ENCODE measurements at places on chromosomes 2 and 18.

DNA sequence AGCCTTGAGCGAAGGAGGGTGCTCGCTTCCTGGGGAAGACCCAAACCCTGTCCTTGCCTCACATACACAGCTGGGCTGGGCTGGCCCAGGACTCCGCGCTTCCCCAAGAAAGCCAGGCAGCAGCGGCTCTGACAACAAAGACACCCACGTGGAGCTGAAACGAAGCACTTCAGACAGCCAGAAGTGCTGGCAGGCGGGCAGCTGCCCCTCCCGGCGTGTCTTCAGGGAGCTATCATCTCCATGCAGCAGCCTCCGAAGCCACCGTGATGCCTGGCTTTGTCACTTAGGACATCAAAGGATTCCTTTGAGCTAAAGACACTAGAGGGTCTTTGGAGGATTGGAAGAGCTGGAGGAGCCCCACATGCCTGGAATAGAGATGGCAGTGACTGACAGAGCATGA, 35.2 kb downstream of the C1QL2 start:
- DNase-seq: no peak

GRCh38 chr18:77101410-77102258, 30.9 kb downstream of the MBP start:
- DNase-seq: peak; percentile 37

DNA sequence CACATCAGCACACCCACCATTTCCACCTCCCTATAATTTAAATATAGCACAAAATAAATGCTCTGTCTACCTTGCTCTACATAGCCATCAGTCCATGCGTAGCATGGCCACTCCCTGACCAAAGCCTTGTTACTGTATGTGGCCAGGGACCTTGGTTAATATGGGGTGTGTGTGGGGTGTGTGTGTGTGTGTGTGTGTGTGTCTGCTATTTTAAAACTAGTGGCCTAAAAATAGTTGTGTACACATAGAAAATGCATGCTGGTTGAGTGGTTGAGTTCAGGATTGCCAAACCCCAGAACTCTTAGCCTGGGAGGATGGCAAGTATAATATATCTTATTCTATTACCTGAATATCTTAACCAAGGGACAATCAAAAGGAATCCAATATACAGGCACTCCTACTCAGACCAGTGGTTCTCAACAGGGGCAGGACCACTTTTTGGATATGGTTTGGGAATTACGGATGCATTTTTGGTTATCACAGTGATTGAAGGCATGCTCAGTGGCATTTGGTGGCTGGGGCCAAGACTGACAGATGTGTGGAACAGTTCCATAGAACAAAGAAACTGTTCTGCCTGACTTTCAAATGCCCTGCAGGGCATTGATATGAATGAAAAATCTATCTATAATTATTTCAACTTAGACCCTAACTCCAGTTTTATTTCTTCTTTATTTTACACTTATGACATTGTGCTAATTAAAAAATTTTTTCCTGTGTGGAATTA, 72.3 kb upstream of the PSME4 start:
- no peak for DNase-seq

DNA sequence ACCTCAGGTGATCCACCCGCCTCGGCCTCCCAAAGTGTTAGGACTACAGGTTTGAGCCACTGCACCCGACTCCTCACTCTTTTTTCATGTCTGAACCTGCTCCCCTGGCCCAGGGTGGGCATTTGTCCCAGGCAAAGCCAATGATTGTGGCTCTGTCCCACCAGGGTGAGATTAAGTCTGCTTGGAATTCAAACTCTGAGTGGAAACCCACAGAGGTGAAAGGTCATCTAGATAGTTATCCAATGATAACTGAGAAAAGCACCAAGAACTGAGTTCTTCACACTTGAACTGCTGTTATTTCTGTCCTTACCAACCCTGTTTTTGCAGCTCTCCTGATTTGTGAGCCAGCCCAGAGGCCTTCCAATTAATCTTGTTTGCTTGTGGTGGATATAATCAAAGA, 62.4 kb upstream of the ACVR1 start:
- no peak for DNase-seq

DNA sequence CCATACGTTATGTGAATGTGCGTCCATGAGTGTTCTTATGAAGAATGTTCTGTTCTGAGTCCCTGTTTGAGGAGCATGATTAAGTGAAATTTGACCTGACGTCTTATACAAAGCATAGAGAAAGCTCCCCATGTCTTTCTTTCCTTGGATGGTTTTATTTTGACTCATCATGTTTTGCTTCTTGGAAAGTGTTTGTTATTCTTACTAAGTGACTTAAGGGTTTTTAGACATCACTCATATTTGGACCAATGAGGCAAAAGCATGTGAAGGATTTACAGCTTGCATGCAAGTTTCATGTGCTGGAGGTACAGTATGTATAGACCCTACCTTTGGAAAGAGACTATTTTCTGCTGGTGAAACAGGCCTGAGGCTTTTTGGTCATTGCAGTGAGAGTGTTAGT, 33.5 kb upstream of the ZEB2 start:
- DNase-seq: no peak

DNA sequence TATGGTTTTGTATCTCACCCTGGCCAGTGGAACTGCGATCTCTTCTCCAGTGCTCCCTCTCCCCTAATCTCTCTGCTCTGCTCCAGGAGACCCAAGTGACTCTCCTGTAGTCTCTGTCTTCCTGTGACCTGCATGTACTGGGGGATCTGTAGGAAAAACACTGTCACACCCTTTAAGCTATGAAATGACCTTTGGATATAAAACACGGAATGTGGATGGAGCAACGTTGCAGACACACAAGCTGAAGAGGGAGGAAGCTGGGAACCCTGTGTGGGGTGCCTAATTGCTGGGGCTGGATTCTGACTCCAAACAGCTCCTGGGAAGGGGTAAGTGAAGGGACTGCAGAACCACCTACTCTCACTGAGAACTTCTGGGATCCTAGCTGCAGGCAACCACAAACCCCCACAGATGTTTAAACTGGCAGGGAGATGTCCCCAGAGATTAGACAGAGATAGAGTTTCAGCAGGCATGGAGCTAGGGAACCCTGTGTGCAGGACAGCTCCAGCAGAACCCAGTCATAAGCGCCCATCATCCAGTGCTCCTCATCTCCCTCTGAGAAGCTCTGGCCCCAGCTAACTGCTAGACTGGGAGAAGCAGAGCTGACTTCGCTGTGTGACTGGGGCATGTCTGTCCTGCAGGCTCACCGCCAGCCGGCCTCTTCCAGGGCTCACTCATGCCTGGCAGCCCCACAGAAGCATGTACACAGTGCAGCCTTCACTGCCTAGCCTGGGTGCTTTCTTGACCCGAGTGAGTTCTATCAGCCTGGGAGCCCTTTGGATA, 482.7 kb upstream of the SETBP1 start:
- DNase-seq: no peak

GRCh38 chr2:46451131-46451711, 28.1 kb upstream of the TMEM247 start:
- DNase-seq: no peak

- no peak for DNase-seq
These were observed 667 bp downstream of the SP9 start for GRCh38 chr2:174335254-174335987.

GRCh38 chr2:120768112-120769048, 32.7 kb downstream of the GLI2 start:
- no peak for DNase-seq

GRCh38 chr2:226256237-226256636, 543.4 kb downstream of the IRS1 start:
- DNase-seq: no peak

DNA sequence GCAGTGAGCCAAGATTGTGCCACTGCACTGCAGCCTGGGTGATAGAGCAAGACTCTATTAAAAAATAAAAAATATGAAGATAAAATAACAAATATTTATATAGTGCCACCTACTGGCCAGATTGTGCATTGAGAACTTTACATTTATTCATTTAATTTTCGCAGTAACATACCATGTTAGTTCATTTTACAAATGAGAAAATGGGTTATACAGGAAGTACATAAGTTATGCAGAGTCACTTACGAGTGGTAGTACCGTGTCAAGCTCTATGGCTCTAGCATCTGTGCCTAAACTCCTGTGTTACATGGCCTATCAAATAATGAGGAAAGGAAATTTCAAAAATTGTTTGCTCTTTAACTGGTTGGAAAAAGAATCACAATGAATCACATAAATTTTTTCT, 27.9 kb downstream of the RIF1 start:
- no peak for DNase-seq

- DNase-seq: no peak
These were observed 54.3 kb upstream of the SLC66A3 start for GRCh38 chr2:11100976-11101375.

DNA sequence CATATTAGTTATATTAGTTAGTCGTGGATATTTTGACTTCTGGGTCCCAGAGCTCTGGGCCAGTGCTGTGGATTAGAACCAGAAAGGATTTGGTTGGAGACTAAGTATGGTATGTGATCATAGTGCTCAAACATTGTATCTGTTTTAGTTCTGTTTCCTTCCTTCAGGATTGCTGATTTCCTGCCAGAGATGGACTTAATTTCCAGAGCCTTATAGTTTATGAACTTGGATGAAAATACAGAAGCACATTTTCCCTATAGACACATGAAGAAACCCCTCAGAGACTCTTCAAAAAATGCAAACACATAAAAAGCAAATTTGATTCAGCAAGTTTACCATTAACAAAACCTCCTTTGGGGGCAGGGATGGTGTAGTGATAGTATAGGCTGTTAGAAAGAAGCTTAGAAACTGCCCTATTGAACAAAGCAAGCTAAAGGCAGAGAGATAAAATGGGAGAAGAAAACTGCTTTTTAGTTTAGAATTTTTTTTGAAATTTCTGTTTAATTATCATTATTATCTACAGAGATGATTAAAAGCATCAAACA, 88.7 kb upstream of the EFEMP1 start:
- no peak for DNase-seq

- DNase-seq: no peak
These were observed 156.2 kb upstream of the PARD3B start for GRCh38 chr2:204389120-204389519.

GRCh38 chr2:85342156-85342555, 12.2 kb downstream of the RETSAT start:
- no peak for DNase-seq

- no peak for DNase-seq
These were observed 198.4 kb downstream of the NYAP2 start for GRCh38 chr2:225597911-225598310.

DNA sequence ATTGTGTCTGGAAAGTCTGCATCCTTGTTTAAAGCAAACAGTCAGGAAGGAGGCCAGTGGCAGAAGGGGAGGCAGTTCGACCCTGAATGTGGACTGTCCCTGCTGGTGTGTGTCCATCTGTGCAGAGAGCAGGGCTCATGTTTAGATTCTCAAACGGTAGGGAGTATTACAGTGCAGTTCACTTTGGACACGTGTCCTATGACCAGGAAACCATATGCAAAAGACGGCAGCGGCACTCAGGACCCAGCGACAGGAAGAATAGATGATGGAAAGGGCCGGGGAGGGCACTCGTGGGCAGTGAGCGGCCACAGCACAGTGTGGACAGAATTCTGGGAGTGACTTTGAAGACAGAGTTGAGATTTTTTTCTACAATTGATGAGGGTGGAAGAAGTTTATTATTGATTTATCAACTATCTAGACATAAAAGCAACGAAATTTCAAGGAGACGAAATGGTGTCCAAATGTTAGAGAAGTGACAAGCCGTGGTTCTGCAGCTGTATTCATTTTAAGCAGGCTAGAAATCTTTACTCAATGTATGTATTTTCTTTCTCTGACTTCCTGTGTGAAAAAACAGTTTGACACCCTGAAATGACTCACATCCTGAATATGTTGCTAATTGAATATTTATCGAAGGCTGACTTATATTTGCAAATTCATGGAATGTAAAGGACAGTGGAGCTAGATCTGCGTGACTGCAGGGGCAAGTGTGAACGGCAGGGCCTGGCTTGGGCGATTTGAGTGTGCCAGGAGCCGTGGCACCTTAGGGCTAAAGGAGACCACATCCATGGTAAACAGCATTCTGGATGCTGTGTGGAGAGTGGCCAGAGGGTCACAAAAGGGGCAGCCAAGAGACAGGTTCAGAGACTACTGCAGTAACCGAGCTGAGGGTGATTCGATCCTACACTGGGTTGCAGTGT, 214.2 kb downstream of the PTGR3 start:
- no peak for DNase-seq

DNA sequence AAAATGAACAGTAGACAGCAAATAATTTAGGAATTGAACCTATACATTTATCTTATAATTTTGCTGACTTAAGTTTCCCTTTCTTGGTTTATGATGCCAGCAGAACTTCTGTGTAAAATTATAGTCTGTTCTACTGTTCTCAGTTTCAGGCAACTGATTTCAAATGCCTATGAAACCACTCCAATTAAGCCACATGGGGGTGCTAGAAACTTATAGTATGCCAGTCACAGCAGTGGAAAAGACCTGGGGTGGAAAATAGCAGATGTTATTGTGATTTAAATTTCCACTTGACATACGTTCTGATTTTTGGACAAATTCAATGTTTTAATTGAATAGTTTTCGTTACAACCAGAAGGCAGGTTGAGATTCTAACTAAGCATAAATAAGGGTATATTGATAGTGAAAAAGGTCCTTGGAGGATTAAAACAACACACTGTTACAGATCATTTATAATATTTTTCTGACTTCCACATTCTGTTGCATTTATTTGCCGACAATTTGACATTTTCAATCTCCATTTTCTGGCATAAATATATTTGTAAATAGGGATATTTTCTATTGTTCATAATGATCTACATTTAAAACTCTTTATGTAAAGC, 61.4 kb downstream of the CPS1 start:
- no peak for DNase-seq

DNA sequence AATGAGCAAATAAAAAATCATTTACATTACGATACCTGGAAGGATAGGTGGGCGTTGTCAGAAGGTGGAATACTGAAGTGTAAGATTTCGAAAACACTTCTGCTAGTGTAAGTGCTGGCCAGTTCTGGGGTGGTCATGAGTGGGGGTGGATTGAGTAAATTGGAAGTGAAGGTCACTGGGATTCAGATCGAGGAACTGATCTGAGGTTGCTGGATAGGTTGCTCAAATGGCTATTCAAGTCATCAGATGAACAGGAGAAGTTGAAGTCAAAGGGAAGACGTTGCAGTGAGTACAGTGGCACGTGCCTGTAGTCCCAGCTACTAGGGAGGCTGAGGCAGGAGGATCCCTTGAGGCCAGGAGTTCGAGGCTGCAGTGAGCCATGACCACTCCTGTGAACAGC, 95.7 kb downstream of the MALT1 start:
- no peak for DNase-seq

DNA sequence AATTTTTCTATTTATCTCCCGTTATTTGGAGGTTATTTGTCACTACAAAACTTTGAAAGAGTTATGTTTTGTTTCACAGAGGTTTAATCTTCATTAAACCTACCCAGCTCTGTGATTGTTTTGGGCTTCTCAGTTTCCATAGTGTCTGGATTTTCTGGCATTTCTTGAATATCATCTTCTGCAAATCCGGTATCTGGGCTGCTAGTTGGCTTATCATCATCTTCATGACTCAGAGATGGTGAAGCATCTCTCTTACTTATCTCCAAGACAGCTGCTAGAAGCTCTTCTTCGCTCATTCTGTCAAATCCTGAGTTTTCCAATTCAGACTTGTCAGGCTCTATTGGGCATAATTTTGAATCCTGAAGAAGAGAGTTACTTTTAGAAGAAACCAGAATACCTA, 55.6 kb downstream of the VIL1 start:
- no peak for DNase-seq

Data from stimulated activated CD4-positive, alpha-beta T cell treated with anti-CD3 and anti-CD28 coated beads, TNF-alpha, amount 100 ng/mL, for 48 hours (primary cell).